Stimulated activated CD4-positive, alpha-beta T cell treated with anti-CD3 and anti-CD28 coated beads, TNF-alpha, amount 100 ng/mL, for 24 hours (primary cell): ENCODE measurements at places on chromosomes 4 and X.

GRCh38 chr4:88413801-88414200 is 35.1 kb downstream of the HERC6 start:
- DNase-seq = no peak

GRCh38 chrX:45083314-45083713 is 117.4 kb downstream of the DIPK2B start:
- no peak for DNase-seq

GRCh38 chr4:20368926-20369325 is 117.2 kb downstream of the SLIT2 start:
- DNase-seq = no peak

- DNase-seq = no peak
Observed at GRCh38 chr4:159047478-159048165, 55.3 kb upstream of the RAPGEF2 start.

GRCh38 chr4:10715696-10716095 is 31.1 kb upstream of the CLNK start:
- no peak for DNase-seq

GRCh38 chrX:139831675-139832456 is 101.0 kb downstream of the ATP11C start:
- DNase-seq = no peak
